NCI-H226 (cell line): ENCODE measurements at places on chromosomes 6 and 20.

- DNase-seq, result no peak
Measured at GRCh38 chr20:22446613-22447446, 137.5 kb downstream of the FOXA2 start.

GRCh38 chr6:55663914-55664313, 84.9 kb upstream of the HMGCLL1 start:
- no peak for DNase-seq

- DNase-seq, result no peak
Measured at GRCh38 chr20:25218492-25218891, 23.0 kb downstream of the ENTPD6 start.

- DNase-seq, result peak; percentile 22
Measured at GRCh38 chr20:9409352-9409751, 105.0 kb upstream of the LAMP5 start.

- no peak for DNase-seq
Measured at GRCh38 chr6:111681860-111682259, 76.2 kb upstream of the TRAF3IP2 start.

- no peak for DNase-seq
Measured at GRCh38 chr20:59375541-59375940, 75.1 kb downstream of the EDN3 start.

GRCh38 chr20:56443654-56444540, 24.5 kb upstream of the RTF2 start:
- no peak for DNase-seq
